ENCODE measurements at places on chromosomes 13 and 19.

DNA sequence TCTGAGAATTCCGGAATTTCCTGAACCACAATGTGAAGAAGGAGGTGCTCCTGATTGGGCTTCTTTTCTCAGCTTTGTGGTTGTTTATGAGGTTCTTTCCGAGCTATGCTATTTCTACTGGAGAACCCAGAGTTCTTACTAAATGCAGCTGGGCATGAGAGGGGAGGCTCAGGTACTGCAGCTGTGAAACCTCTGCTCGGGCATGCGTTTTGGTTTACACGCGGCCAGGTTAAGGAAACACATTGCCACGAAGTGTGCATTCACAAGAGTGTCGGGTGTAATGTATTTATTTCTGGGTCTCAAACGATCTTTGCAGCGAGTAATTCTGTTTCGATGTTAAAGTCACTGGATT is 661 bp upstream of the MIR17HG start:
- DNase-seq = no peak

GRCh38 chr13:111857846-111858560 is 208.9 kb upstream of the SOX1 start:
- DNase-seq = no peak

- no peak for DNase-seq
Observed at GRCh38 chr13:20360041-20360491, 127.9 kb upstream of the GJB6 start.

- no peak for DNase-seq
Observed at GRCh38 chr13:109734002-109734785, 52.2 kb downstream of the IRS2 start.

GRCh38 chr19:41811036-41811435 is 14.6 kb downstream of the CEACAM3 start:
- no peak for DNase-seq

DNA sequence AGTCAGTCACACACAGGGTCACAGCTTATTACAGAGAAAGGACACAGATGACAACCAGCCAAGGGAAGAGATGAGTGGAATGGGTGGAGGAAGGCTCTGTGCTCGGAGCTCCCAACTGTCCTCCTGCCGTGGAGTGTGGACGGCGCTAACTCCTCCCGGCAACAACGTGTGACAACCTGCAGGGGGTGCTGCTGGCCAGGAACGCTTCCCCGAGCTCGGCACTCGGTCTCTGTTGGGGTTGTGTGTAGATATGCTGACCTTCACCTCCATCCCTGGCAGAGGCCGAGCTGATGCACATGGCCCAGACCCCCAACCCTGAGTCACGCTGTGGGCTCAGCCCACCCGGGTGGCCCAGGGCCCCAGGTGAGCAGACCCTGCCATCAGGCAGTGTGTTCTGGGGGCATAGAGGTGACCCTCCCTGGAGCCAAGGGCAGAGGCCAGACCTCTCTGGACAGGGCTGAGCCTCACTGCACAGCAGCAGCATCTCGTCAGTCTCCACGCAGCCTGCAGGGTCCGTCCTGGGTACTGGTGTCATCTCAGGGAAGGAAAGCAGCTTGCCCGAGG is 14.1 kb downstream of the ZNF444 start:
- DNase-seq = no peak
